ENCODE measurements at places on chromosomes 5 and 9.

GRCh38 chr9:72871685-72872084 lies 81.2 kb downstream of the ALDH1A1 start:
- DNase-seq = peak; percentile 26

- DNase-seq = no peak
Measured at GRCh38 chr5:13766236-13766635, 178.3 kb downstream of the DNAH5 start.

DNA sequence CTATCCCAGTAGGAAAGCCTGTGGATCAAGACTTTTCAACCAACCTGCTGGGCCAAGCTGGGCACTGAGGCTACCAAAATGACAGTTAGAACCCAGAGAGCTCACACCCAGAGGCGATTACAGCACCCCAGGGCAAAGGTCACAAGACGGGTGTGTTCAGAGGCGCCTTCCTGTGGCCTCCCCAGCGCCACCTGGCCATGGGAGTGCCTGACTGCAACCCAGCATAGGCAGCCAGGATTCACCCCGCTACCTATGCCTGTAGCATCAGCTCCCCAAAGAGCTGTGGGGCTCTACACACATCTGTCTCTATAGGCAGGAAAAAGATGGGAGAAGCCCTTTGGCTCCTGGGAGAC lies 33.5 kb downstream of the PDGFRB start:
- DNase-seq = no peak

GRCh38 chr9:121698627-121699570 lies 47.5 kb downstream of the DAB2IP start:
- no peak for DNase-seq

- DNase-seq = no peak
Measured at GRCh38 chr5:33188089-33188488, 252.7 kb upstream of the TARS1 start.

DNA sequence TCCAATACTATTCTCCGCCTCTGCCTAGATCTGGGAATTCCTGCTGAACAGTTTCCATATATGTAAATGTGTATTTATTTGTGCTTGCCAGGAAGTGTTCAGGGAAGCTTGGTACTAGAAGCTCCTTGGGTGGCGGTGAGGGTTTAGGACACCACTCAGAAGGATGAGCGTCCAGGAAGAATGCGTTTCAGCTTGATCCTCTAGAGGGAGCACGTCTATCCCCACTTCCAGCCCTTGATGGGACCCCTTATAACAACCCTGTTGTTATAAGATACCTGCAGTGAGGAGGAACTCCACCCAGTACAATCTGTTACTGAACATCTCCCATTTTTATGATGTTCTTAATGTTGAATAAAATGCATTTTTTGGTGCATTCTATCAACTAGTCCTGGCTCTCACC lies 88.9 kb downstream of the CYFIP2 start:
- DNase-seq = no peak

- peak; percentile 12 for DNase-seq
Measured at GRCh38 chr5:147887026-147887627, 8.6 kb downstream of the SCGB3A2 start.

DNA sequence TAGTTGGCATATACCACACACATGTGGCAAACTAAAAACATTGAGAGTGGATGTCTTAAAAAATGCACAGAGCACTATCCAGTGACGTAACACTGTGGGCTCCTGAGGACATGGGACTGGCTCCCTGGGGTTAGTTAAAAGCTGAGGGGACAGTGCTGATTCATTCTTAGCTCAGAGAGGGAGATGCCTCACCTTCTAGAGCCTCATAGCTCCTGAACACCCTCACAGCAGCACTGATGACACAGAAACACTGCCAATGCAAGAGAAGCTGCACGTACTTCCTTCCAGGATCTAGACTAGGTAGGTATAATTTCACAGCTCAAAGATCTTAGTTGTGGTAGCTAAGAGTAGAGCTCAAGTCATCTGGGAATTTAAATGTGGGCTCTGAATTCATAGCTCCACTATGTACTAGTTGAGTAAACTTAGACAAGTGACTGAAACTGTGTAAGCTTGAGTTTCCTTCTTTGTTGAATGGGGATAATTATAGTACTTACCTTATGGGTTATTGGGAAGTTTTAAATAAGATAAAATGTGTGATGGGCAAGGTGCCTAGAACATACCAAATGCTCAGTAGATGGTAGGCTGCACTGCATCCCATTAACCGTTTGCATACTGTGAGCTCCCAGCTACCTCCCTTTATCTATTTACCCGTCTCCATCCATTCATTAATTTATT lies 279.9 kb downstream of the ASTN2 start:
- no peak for DNase-seq

DNA sequence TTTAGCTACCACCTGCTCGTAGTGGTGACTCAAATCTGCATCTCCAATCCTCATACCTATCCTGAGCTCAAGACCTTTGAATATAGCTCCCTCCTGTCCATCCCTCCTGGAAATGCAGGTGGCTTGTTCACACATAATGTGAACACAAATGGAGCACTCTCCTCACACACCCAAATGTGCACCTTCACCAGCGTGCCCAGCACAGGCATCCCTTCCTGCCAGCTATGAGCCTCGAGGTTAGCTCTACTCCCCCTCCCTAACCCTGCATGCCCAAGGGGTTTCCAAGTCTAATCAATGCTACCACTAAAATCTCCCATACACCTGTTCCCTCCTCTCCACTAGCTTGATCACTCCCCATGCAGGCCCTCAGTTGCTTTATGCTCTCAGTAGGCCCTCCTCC lies 2.2 kb upstream of the TGFBI start:
- DNase-seq = no peak

- DNase-seq = peak; percentile 21
Measured at GRCh38 chr5:141392429-141393198, at the start of gene PCDHGA8. TSS of gene PCDHGA8 (plus strand) at chr5:141392633. CDS start at chr5:141392814, 181 bp downstream.

GRCh38 chr5:10827571-10827970 lies 66.5 kb upstream of the DAP start:
- no peak for DNase-seq

DNA sequence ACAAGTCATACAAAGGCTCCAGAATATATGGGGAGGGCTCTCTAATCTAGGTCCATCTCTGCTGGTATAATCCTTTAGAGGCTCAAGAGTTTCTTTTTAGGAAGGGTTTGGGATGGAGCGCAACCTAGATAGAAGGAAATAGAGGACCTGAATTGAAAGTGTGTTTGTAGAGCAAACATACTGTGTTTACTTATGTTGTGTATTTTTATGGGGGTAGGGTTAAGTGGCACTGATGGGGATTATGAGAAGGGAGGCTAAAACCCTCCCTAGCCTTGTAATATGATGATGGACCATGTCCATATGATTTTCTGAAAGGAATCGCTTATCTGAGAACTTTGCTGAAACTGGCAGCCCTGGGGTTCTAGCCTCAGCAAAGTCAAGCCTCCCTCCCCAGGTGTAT lies 4.4 kb upstream of the ELL2 start:
- no peak for DNase-seq

- no peak for DNase-seq
Measured at GRCh38 chr5:28117691-28118090, 1079.3 kb upstream of the CDH9 start.

DNA sequence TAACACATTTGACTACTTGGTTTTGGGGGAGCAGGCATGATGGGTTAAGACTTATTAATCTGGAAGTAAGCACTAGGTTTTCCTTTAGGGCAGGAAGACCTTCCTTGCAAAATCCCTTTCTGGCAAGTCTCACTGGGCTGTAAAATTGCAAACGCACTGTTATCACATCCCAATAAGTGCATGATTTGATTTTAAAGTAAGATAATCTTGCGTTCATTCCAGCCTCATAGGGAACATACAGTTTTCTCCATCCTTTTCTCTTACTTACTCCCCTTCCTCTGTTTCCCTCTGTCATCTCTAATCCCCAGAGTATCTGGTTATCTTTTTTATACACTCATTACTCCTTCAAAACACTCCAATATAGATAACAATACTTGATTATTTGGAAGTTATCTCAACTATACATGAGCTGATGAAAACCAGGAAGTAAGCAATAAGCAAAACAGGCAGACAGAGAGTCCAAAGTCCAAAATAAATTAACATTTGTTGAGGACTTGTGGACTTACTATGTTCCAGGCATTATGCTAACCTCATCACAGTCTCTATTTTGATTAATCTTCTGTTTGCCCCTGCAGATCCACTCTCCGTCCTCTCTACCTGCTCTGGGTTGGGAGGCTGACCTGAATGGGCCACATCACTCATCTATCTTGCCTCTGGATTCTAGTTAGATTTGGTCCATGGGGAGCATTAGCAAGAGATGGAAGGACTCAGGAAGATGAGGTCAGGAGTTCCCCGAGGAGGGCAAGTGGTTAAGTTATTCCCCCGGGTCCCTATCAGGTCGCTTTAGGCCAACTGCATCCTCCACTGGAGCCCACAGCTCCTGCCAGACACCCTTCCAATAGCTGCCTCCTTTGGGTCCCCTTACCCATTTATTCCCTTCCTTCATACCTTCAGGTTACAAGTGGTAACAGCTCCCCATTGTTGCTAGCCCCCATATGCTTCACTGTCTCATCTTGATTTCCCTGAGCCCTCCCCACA lies 60.2 kb downstream of the SLC22A5 start:
- DNase-seq = no peak

DNA sequence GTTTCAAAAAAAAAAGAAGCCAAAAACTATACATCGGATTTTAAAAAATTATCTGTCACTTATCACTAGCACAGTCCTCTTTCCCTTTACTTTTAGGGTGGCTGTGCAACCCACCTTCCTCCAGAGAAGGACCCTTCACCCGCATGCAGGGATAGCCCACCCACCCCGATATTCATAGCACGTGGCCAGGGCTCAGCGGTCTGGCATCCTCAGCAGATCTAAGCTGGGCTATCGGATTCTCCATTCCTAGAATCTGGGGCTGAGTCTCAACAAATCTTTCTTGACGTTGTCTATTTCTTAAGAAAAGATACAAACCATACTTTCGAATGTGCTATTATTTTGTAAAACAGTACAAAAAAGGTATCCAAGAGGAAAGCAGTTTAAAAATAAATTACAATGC lies 70.9 kb downstream of the MYO10 start:
- DNase-seq = no peak

- DNase-seq = no peak
Measured at GRCh38 chr5:141771031-141771430, 89.0 kb upstream of the ARAP3 start.

DNA sequence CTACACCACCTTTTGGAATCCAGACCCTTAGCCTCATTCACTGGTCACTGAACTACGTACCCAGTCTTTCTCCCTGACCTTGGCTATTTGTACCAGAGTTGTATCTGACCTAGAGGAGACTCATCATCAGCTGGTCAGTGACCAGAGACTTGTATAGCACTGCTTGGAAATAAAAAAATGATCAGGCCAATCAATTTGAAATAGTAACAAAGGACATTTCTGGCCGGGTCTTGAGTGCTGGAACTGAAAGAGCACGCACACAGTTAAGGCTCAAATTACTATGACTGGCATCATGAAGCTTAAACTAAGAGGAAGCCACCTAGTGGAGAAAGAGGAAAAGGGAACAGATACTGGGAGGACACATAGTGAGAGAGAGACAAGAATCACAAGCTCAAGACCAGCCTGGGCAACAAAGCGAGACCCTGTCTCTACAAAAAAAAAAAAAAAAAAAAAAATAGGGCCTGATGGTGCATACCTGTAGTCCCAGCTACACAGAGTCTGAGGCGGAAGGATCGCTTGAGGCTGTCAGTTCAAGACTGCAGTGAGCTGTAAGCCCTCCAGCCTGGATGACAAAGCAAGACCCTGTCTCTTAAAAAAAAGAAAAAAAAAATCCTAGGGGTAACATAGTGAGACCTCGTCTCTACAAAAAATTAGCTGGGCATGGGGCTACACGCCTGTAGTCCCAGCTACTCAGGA lies 12.8 kb upstream of the SRP19 start:
- peak; percentile 68 for DNase-seq

DNA sequence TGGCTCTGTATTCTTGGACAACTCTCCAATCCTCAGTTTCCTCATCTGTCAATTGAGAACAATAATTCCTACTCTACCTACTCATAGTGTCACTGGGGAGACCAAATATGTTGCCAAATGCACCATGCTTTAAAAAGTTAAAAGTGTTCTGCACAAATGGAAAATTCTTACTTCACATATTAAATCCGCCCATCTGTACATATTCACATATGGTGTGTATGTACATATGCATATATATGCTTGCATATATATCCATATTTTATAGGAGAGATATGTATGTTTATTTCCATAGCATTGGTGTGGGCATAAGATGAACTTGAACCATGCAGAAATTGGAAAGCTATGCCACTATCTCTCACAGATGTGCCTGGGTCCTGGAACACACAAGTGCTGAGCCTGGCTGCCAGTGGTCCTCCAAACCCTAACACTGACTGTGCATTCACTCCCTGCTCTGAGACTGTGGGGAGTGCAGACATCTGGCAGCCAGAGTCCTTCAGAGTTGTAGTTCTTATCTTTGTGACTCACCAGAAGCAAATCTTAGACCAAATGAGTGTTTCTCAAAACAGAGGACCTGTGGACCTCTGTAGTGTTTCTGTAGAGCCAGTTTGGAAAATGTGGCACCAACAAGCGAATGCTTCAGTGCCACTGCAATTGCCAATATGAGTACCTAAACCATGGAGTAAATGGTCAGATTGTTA lies 168.7 kb downstream of the GRIA1 start:
- no peak for DNase-seq

GRCh38 chr5:53815471-53815870 lies 255.0 kb downstream of the NDUFS4 start:
- no peak for DNase-seq

DNA sequence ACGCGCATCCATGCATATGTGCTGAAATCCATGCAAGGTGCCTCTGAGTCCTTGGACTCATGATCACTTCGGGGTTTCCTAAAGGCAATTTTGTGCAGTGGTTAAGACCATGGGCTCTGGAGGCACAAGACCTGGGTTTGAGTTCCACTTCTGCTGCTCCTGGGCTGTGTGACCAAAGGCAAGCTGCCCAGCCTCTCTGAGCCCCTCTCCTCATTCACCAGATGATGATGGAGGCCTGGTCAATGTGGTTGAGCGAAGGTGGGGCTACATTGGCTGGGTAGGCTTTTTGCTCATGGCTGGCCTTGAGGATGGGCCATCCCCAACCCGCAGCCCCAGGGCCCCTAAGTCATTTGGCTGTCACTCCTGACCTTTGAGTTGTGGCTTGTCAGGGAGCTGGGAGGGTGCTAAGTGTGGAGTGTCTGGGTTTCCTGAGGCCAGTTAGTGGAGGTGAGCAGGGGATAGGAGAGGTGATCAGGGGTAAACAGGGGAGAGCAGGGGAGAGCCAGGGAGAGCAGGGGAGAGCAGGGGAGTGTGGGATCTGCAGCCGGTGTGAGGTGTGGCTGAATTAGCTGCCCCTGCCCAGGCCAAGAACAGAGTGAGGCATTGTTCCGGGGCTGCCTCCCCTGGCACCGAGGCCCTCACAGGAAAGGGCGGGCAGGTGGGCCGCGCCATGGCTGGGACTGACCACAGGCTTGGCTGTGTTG lies 64.6 kb upstream of the SYNPO start:
- no peak for DNase-seq

Data from HCT116 (cell line).